Right cardiac atrium (tissue), 5 donors: ENCODE measurements at places on chromosomes 2 and 18.

DNA sequence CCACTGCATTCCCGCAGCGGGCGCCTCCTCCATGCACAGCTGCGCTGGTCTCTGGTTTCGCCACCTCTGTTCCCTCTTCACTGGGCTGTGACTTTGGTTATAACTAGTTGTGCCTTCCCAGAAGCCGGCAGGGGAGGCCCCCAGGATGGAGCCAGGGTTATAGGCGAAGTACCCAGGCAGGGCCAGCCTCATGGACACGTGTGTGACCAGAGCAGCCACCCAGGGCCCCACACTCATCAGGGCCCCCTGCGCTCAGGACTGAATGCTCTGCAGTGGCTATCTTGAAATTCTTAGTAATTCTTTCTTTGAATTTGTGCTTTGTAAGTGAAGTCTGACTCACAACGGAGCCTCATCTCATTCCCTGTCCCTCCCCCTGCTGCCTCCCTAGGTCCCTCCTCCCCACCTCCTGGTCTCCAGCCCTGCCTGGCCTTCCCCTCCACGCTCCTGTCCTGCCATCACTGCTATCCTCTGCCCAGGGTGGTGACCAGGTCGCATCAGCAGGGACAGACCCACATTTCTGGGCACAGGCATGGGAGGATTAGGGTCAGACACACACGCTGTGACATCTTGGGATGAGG is 38.1 kb upstream of the LBH start:
- no peak for DNase-seq

- DNase-seq, result no peak
Measured at GRCh38 chr2:161004379-161004778, 155.8 kb upstream of the TANK start.

DNA sequence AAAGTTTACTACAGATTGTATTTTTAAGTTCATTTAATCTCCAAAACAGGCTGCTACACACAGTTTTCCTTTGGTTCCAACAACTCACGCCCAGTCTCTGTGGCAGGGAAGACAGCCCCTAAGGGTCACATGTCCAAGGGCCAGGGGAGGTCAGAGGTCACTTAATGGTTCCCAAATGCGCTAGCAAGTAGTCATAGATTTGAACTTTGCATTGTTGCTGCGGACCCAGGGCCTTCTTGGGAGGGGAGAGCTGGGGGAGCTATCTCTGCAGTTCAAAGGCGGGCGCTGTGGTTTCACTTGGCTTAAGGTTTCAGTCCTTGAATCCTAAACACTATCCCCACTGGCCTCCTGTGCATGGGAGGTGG is 74.8 kb upstream of the ZNF532 start:
- DNase-seq, result peak; percentile 33

GRCh38 chr2:219210886-219211362 is 4.3 kb downstream of the ZFAND2B start:
- DNase-seq, result no peak

- DNase-seq, result no peak
Measured at GRCh38 chr18:57436965-57437333, 1.8 kb downstream of the ONECUT2 start.

DNA sequence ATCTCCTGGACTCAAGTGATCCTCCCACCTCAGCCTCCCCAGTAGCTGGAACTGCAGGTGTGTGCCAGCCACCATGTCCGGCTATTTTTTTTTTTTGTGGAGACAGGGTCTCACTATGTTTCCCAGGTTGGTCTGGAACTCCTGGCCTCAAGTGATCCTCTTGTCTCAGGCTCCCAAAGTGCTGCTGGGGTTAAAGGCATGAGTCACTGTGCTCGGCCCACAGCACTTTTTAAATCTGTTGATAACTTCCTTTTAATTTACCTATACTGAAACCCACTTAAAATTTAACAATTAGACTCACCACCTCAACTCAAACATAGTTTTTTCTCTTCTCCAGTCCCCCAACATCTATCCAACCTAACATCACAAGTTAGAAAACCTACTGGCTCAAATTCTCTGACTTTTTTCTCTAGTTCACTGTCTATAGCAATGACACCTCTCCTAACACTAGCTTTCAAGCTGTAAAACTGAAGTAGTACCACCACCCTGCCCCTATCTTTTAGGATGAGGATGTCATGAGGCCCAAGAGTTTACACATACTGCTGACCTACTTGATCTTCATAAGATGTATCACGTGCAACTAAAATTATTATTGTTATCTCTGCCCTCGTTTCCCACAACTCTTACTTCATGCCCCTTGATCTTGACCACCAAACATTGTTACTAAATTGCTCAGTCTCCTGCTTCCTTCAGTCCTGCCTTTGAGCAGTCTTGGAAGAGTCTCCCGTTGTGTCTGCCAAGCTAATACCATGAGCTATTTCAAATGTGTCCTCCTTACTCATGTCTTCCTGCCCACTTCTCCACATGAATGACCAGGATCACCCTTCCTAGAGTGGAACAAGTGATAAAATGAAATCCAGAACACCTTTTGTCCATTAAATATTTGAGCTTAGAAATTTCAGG is 142.3 kb upstream of the ZFP36L2 start:
- no peak for DNase-seq

- no peak for DNase-seq
Measured at GRCh38 chr2:27041752-27042151, 9.0 kb downstream of the TMEM214 start.

- DNase-seq, result no peak
Measured at GRCh38 chr18:62328586-62329525, 3.7 kb downstream of the TNFRSF11A start.

DNA sequence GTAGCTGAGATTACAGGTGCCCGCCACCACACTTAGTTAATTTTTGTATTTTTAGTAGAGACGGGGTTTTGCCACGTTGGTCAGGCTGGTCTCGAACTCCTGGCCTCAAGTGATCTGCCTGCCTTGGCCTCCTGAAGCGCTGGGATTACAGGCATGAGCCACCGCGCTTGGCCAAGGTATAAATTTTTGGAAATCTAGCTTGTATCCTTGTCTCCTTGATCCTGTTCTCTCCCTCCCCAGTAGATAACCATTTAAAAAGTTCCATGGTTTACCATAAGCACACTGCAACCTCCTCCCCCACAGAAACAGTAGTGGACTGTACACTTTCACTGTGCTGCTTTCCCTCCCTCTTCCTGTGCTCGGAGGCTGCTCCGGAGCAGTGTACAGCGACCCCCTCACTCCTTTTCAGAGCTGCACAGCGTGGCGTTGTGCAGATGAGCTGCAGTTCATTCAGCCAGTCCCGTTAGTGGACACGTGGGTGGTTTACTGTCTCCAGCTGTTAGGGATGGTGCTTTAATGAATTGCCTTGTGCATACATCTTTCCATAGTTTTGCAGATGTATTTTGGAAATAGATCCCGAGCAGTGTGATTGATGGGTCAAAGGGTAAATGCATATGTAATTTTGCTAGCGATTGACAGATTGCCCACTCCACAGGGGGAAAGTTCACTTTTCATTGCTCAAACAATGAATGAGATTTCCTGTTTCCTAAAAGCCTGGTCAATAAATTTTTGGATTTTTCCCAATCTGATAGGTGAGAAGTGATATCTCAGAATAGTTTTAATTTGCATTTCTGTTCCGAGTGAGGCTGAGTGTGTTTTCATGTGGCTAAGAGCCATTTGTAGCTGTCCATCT is 14.8 kb downstream of the ASB1 start:
- no peak for DNase-seq

GRCh38 chr2:45337481-45337880 is 273.6 kb downstream of the SRBD1 start:
- no peak for DNase-seq

DNA sequence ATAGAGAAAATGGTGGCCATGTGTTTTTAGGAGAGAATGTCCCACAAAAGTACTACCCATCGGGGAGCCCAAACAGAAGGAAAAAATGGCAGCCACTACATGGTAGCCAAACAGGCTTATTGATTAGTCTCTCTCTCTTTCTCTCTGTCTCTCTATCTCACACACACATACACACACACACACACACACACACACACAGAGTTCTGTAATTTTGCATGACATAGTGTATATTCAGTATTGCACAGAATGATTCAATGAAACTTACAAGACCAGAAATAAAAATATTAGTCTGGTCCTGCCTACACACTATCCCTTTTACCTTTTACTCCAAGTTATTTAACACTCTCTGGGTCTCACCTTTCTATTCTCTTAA is 124.8 kb upstream of the SLC39A10 start:
- no peak for DNase-seq

GRCh38 chr2:133422931-133423351 is 145.3 kb downstream of the NCKAP5 start:
- DNase-seq, result no peak

DNA sequence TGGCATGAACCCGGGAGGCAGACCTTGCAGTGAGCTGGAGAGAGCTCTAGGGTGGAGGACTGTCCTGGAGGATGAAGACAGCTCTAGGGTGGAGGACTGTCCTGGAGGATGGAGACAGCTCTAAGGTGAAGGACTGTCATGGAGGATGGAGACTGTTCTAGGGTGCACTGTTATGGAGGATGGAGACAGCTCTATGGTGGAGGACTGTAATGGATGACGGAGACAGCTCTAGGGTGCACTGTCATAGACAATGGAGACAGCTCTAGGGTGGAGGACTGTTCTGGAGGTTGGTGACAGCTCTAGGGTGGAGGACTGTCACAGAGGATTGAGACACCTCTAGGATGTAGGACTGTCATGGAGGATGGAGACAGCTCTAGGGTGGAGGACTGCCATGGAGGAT is 21.1 kb upstream of the KCNG2 start:
- DNase-seq, result no peak

GRCh38 chr2:236915726-236916125 is 170.0 kb upstream of the COPS8 start:
- no peak for DNase-seq

DNA sequence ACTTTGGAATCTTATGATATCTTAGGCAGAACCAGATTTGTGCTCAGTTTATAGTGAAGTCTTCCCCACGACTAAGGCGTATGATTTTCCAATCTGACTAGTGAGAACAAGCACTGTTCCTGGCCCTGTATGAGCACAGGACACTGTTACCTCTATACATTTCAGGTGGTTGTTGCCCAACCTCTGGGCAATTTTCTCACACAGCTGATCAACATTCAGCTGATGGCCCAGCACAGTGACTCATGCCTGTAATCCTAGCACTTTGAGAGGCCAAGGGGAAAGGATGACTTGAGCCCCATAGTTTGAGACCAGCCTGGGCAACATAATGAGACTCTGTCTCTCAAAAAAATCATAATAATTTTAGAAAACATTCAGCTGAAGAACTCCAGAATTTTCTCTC is 119.5 kb downstream of the ASXL3 start:
- DNase-seq, result no peak

DNA sequence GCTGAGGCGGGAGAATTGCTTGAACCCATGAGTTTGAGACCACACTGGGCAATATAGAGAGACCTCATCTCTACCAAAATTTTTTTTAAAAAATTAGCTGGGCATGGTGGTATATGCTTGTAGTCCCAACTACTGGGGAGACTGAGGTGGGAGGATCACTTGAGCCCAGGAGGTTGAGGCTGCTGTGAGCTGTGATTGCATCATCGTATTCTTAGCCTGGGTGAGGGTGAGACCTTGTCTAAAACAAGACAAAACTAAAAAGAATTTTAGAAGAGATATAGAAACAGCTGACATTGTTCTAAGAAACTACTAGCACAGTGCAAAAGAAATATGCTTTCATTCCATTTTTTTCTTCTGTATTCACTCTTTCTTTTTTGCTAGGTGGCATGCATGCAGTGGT is 298.4 kb downstream of the NYAP2 start:
- no peak for DNase-seq

DNA sequence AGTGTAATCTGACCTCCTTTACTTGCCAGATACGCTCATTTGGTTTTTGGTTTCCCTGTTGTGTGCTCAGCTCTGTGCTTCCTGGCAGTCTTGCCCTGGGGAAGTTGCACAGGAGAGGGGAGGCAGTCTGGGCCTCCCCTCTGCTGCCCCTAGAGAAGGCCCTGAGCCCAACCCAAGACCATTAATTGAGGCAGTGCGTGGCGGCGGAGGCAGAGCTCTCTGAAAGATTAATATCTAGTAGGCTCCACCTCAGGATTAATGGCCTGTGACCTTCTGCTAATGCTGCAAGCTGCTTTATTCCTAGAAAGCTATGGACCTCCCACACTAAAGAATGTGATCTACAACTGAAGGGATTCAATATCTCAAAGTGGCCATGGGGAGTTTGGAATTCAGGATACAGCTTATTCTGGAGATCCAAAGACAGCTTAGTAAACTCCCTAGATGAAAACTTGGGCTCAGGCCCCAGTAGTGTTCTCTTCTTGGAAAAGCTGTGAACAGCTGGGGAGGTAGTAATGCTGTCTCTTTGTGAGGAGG is 41.4 kb upstream of the MAPRE2 start:
- DNase-seq, result no peak

DNA sequence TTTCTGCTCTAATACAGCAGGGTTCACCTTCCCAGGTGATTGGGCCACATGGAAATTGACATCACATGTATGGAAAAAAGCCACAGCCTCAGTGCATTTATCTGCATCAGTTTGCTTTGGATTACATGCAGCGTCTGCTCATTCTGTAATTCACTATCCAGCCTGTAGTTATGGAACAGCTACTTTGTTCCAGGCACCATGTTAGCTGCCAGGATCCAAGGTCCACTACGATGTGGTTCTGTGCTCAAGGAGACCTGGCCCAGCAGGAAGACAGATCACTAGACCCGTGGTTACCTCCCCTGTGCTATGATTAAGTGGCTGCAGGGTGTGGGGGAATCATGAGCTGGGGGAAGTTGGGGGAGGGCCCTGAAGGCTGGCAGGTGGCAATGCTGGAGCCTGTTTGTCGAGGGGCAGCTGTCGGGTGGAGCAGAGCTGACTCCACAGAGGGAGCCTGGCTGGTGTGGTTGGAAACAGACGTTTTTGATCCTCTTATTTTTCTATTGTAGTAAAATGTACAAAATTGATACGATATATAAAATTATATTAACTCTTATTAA is 58.6 kb downstream of the TSHZ1 start:
- DNase-seq, result no peak

DNA sequence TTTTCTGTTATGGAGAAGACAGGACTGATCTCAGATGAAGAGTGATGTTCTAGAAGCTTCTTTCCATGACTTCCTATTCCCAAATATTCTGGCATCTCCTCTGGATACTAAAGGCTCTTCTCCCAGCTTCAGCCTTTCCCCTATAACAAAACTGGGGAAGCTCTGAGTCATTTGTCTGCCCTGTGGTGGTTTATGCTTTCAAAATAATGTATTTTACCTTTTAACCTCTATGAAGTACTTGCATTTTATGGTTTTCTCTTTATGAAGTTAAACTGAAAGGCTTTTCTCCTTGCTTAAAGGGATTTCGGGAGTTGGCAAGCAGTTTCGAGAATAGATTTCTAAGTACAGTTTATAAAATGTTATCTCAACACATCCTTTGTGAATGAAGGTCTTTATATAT is 104.4 kb downstream of the TANC1 start:
- DNase-seq, result no peak

GRCh38 chr18:49584394-49584793 is 22.5 kb downstream of the LIPG start:
- DNase-seq, result no peak
